Fibroblast of skin of left biceps (primary cell): ENCODE measurements at places on chromosomes 7 and 10.

DNA sequence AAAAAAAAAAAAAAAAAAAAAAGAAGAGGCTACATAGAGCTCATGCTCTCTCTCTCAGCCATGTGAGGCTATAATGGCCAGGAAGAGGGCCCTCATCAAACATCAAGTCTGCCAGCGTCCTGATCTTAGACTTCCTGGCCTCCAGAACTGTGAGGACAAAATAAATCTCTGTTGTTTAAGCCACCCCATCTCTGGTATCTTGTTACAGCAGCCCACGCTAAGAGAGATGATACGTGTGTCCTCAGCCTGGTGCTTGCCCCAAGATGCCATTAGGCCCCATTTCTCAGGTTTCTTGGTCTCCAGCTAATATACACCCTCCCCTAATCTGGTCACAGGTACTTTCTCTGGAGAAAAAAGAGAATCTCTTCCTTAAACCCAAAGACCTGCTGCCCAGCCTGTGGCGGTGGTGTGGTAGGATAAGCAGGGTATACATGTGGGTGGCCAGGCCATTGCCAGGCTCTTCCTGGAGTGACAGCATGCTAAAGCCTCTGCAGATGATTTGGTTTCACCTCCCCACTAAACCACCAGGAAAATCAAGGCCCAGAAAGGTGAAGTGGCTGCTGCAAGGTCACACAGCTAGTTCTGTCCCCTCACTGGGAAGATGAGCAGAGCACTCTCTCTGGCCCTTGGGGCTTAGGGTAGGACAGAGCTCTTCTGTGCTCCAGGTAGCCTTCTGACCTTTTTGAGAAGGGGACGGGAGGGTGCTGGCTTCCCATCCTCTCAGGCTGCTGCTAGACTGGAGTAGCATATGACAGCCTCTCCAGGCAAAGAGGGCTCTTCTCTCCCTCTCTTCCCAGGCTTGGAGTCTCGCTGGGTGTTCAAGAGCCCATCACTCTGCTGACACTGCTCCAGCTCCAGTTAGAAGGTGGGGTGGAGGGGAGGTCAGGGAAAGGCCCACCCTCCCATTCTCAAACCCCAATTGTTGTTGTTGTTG, 5.2 kb downstream of the SPOCK2 start:
- DNase-seq: no peak

GRCh38 chr7:148334959-148335577, 255.5 kb upstream of the C7orf33 start:
- peak; percentile 54 for DNase-seq

GRCh38 chr7:99420213-99420612, 11.4 kb downstream of the BUD31 start:
- no peak for DNase-seq

GRCh38 chr10:46330894-46331293, 44.1 kb downstream of the ANTXRL start:
- no peak for DNase-seq

DNA sequence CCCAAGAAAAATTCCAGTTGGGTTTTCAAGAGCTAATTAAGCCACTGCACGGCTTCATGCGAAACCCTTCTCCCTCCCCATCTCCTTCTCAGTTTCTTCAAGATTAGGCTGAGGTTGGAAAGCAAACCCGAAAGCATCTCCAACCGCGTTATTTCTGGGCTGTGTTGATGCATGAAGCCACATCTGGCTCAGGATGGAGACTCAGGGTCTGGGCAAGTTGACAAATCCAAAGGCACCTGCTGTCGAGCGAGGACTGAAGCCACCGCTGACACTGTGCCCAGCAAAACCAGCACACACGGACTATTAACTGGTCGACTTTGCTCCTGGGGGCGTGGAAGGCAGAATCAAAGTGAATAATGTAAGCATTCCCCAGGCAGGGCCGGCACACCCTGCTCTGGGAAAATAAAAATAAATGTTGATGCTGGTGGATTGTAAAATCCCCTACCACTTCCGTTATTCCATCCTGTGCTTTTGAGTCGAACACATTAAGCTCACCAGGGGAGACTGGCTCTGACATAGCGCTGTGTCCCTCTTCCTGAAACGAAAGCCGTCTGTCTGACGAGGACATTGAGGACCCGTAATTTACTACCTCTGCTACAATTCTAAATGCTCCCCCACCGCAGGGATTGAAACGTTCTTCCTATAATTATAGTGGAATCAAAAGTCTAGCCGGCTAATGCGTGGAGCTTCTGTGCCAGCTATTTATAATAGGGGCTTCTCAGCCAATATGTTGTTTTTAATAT, 269.8 kb downstream of the ADARB2 start:
- DNase-seq: no peak

- DNase-seq: no peak
Observed at GRCh38 chr7:128099204-128099671, 68.0 kb upstream of the LRRC4 start.

- DNase-seq: no peak
Observed at GRCh38 chr7:107076781-107077698, 32.5 kb downstream of the PRKAR2B start.

DNA sequence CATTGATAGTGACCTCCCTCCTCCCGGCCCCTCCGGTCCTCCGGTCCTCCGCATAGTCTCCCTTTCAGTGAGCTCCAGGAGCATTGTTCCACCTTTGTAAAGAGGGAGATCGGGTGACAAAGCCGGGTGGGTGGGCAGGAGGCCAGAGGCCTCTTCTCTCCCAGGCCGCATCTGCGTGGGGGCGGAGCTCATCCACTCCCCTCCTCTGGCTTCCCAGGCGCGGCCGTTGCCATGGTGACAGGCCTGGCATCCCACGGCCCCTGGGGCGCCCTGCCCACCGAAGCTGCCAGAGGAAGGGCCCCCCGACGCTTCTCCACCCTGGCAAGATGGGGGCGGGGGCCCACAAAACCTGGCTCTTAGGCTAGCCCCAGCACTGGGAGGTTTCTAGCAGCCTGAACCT, 4.4 kb upstream of the FZD9 start:
- DNase-seq: no peak

- no peak for DNase-seq
Observed at GRCh38 chr10:70142555-70142954, 3.9 kb downstream of the TYSND1 start.

- no peak for DNase-seq
Observed at GRCh38 chr7:115474137-115474536, 552.2 kb downstream of the MDFIC start.

GRCh38 chr10:94308866-94309265, 53.9 kb downstream of the NOC3L start:
- no peak for DNase-seq

DNA sequence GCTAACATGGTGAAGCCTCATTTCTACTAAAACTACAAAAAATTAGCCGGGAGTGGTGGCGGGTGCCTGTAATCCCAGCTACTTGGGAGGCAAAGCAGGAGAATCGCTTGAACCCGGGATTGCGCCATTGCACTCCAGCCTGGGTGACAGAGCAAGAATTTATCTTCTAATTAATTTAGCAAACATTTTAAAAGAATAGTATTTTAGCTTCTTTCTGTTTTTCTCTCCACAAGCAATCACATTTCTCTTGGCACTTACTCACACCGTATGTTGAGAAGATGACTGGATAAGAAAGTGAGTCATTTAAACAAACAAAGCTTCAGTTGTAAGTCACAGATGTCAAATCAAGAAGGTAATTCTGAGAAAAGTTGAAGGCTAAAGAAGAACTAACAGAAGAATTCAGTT, 264.0 kb downstream of the ARL4A start:
- DNase-seq: peak; percentile 5

- no peak for DNase-seq
Observed at GRCh38 chr7:4726566-4726965, 44.5 kb downstream of the FOXK1 start.

GRCh38 chr10:46084321-46085165, 38.5 kb upstream of the MSMB start:
- DNase-seq: no peak

- DNase-seq: no peak
Observed at GRCh38 chr7:70893971-70894715, 237.8 kb upstream of the GALNT17 start.

- no peak for DNase-seq
Observed at GRCh38 chr7:46557781-46558180, 636.7 kb upstream of the IGFBP3 start.

- peak; percentile 64 for DNase-seq
Observed at GRCh38 chr7:42082144-42082543, 154.9 kb downstream of the GLI3 start.

DNA sequence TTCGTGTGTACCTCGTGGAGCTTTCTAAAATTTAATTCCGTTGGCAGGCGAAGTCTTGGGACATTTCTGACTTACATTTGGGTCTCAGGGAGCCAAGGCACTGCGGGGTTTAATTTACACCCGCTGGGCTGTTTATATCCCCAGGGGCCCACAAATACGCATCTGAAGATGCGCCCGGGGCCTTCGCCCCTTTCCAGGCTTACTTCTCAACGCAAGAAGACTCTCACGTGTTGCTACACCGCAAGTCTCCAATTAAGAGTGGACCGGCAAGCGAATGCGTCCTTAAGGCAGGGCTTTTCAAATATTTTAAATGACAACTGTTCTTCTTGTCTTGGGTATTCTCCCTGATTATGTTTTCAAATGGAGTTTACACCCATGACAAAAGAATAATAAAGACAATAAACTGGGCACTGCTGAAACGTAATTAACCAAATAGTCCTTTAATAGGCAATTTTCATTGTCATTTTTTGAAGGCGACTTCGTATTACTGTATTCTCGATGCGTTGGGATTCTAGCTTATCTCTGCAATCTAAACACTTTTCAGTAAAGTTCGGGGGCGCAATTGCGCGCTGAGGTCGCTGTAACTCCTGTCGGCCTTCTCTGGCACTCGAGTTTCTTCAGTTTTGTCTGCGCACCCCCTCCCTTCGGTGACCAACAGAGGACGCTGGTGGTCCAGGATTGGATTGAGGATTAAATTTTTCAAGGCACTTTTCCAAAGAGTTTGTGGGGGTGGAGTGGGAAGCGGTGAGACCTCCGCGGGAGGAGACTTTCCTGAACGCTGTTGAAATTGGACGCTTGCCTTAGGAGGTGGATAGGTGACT, 837 bp upstream of the IGFBP3 start:
- peak; percentile 53 for DNase-seq

DNA sequence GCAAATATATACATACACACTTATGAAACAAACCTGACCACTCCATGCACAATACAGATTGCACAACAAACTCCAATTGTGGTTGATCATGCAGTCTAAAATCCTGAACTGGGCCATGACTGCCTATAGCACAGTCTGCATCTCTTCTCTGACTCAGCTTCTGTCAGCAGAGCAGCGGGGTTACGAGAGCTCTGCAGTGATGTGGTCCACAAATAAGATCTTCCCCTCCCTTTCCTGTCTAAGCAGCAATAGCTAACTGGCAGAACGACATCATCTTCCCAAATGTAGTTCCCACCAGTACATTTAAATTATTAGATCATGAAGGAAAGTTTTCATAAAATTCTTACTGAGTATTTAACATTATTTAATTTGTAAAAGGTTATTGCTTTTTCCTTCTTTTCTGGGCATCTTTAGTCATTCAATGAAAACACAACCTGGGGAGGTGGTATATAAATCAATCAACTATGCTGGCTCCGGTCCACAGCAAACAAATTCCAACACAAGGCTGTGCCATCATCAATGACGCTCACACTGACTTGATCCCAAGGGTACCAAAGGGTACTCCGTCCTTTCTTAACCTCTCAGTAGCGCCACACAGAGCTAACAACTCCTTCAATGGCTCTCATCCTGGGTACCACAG, 17.1 kb downstream of the ARHGAP21 start:
- peak; percentile 85 for DNase-seq

GRCh38 chr7:89607792-89608191, 546.5 kb upstream of the STEAP1 start:
- DNase-seq: no peak

GRCh38 chr10:79422178-79422892, 23.1 kb downstream of the ZCCHC24 start:
- DNase-seq: peak; percentile 88

DNA sequence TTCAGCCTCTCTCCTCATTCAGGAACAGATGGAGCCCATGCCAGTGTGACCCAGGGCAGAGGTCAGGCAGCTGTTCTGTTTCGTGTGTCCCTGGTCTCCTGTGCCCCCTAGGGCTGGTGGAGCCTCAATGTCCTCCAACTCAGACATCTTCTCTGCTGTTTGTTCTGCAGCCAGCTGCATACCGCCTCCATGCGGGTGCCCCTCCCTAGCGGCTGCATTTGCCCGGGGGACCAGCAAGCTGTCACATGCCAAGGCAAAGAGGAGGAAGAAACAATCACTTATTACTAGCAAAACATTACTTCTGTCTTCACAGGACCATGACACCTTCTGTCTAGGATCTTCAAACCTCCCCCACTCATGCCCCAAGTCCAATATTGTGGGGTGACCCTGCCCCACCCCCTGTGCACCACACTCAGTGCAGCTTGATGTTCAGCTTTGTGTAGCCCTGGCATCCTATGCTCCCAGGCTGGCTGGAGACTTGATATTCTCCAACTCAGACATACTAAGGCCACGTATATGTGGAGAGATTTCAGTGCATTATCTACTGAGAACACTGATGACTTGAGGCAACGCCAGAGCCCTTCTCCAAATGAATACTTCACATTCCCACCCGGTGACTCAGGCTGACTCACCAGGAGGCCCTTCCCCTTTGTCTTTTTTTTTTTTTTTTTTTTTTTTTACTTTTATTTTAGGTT, 188.9 kb downstream of the SKIDA1 start:
- peak; percentile 92 for DNase-seq

GRCh38 chr7:44052771-44053365, 8.4 kb downstream of the DBNL start:
- DNase-seq: no peak

- peak; percentile 6 for DNase-seq
Observed at GRCh38 chr7:19665399-19666008, 43.3 kb downstream of the POLR1F start.

GRCh38 chr7:129073738-129074137, 18.8 kb upstream of the TNPO3 start:
- no peak for DNase-seq

DNA sequence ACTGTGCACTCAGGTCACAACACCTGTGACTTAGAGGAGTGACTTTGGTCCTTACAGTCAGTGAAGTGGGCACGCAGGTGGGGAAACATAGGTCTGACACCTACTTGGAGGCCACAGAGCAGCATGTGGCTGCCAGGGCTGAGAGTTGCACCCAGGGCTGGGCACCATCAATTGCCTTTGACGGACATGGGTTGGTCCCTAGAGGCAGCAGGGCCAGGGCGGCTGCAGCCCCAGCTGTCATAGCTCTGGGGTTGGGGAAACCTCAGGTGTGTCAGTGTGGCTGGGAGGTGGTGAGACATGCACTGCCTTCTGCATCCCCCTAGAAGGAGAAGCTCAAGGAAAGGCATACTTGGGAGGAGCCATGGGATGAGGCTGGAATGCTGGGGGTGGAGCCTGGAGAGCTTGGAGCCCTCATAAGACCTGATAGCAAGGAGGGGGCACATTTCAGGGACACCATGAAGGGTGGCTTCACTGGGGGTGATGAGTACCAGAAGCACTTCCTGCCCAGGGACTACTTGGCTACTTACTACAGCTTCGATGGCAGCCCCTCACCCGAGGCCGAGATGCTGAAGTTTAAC, at the start of gene INMT:
INMT (plus strand) TSS at position 440 of the 578 bp plus-strand sequence; CDS start at position 456, 16 bp downstream.
- no peak for DNase-seq
